Fibroblast of skin of right biceps (primary cell): ENCODE measurements at places on chromosomes 13 and 19.

DNA sequence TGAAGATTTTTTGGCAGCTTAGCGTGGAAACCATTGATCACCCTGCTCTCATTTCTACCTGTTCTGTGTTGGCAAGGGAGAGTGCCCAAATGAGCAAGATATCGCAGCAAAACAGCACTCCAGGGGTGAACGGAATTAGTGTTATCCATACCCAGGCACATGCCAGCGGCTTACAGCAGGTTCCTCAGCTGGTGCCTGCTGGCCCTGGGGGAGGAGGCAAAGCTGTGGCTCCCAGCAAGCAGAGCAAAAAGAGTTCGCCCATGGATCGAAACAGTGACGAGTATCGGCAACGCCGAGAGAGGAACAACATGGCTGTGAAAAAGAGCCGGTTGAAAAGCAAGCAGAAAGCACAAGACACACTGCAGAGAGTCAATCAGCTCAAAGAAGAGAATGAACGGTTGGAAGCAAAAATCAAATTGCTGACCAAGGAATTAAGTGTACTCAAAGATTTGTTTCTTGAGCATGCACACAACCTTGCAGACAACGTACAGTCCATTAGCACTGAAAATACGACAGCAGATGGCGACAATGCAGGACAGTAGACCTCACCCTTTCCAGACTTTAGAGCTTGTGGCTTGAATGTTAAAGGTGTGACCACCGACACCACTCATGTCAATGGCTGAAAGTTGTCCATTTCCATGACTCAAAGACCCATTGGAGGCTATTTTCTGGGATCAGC is 5.8 kb downstream of the CEBPG start:
- no peak for DNase-seq

DNA sequence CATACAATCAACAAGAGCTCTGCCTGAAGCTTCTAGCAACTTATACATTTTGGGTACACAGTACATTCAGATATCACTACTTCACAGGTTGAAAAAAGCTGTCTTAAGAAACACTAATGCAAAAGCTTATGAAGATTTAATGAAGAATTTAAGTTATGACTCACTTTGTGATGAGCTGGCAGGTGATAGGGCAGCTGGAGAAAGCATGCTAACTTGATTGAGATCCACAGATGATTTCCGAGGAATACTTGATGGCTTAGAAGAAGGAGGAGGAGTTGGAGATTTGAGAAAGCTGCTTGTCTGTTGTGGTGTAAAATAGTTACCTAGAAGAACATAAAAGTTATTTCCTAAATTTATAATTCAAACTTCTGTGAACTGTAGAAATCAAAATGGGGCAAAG is 23.3 kb downstream of the EXOSC8 start:
- peak; percentile 39 for DNase-seq

DNA sequence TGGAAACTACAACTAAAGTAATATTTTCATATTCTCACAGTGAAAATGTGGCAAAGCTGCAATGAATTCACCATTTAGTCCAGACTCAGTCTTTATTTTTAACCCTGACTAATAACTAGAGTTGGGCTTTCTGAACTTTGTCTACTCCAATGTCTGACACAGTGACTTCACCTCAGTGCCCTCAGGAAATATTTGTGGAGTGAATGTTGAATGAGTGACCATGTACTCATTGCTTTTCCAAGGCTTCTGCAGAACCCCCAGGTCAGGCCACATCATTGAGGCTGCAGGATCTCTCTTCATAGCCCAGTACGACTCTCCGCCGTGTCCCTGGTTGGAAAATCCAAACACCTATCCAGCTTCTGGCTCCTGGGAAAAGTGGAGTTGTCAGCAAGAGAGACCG is 1.8 kb downstream of the ZNF175 start:
- peak; percentile 65 for DNase-seq

- peak; percentile 11 for DNase-seq
Observed at GRCh38 chr19:18626906-18627305, 9.9 kb upstream of the KLHL26 start.

GRCh38 chr13:80340651-80341100 is 250 bp downstream of the SPRY2 start:
- peak; percentile 72 for DNase-seq

- DNase-seq = no peak
Observed at GRCh38 chr13:65881561-65882155, 1348.5 kb downstream of the PCDH9 start.

DNA sequence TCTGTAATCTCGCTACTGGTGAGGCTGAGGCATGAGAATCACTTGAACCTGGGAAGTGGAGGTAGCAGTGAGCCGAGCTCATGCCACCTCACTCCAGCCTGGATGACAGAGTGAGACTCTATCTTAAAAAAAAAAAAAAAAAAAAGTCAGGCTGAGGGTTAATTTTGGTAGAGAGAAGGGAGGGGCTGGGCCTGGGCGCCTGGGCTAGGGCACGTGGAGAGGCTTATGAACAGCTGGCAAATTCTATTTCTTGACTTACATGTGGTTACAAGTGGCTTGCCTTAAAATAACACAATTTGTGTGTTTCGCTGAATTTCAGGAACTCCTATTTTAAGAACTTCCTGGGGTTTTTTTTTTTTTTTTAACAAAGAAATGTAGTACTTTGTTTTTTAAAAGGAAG is 47.6 kb upstream of the MAP3K10 start:
- DNase-seq = no peak

GRCh38 chr19:12757544-12758274 is 6.1 kb downstream of the BEST2 start:
- DNase-seq = peak; percentile 63

DNA sequence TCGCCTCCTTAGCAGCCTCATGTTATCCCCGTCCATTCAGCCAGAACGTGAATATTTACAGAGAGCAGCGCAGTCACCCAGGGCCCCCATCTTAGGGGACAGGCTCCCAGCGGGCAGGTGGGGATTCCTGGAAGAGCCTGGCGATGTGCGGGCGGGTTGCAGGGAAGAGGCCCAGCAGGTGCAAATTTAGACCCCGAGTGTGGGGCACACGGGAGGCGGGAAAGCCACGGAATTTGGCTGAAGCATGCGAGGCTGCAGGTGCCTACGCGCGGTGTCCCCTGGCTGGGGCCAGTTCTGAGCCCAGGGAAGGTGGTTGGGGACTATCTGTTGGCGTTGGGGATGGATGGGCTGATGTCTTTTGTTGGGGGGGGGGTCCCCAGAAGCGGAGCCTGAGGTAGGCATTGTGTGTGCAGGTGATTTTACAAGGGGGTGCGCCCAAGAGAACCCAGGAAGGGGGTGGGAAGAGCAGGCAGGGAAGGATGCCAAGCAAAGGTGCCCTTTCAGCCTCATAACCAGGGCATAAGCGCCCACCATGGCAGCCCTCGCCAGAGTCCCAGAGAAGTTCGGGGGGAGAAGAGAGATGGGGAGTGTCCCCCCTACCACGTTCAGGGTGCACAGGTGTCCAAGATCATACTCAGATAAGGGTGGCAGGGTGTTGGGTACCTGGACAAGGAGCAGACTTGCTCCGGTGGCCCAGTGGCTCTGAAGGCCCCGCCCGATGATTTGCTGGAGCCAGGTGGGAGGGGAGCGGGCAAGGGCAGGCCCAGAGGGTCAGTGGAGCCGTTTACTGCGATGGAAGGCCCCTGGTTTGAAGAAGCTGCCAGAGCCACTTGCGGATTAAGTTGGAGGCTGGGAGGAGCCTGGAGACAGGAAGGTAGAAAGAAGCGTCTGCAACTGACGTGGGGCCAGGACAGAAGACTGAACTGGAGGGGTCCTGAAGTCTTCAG is 1.2 kb downstream of the TPGS1 start:
- DNase-seq = no peak
